Stimulated activated CD8-positive, alpha-beta memory T cell treated with anti-CD3 and anti-CD28 coated beads, Interleukin-7, amount 100 ng/mL, for 1 hour (primary cell): ENCODE measurements at places on chromosomes 6 and 20.

- DNase-seq, result no peak
Measured at GRCh38 chr20:39019805-39020325, 57.7 kb downstream of the DHX35 start.

DNA sequence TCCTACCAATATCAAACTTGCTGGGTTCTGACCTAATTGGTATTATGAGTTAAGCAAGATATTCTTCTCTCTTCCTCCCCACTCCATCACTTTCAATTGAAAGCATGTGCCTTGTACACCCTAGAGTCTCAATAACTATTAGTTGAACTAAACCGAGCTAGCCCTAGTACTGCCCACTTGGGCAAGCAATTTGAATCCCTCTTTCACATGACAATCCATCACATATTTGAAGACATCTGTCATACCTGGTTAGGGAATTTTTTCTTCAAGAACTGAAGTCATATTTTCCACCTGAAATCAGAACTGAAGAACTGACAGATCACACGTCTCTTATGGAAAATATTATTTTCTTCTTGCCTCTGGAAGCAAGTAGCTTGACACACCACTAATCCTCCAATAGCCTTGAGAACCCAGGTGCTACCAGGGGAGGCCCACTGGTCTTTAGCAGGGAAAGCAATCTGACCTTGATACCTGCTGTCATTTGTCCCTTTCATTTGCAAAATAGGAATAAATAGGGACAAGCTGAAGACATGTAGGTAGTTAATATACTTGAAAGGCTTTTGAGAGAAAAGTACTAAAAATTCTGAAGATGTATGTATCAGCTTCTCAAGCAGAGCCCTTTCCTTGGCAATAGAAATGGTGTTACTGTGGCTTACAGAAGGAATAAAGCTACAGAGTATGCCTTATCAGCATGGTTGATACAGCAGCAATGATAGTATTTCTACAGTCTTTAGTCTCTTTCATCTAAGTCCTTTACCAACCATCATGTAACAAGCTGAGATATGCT is 71.4 kb downstream of the GJA10 start:
- no peak for DNase-seq

- no peak for DNase-seq
Measured at GRCh38 chr6:69580706-69581105, 216.1 kb downstream of the LMBRD1 start.

DNA sequence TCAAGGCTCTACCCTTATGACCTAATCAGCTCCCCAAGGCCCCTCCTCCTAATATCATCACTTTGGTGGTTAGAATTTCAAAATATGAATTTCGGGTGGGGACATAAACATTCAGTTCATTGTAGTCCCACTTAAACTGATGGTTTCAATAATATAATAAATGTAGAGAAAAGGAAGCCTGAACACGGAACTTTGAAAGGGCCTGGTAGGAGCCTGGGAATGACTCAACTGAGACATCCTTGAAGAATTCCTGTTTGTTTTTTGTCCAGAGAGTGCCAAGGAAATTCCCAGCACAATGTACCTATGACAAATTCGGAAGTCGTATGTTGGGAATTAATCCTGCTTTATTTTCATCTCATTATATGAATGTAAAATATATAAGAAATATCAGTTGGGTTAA is 457.9 kb downstream of the PLCB1 start:
- DNase-seq, result no peak

- no peak for DNase-seq
Measured at GRCh38 chr6:97154015-97154414, 129.0 kb downstream of the MMS22L start.

- DNase-seq, result no peak
Measured at GRCh38 chr6:44685213-44685612, 297.7 kb downstream of the CDC5L start.

DNA sequence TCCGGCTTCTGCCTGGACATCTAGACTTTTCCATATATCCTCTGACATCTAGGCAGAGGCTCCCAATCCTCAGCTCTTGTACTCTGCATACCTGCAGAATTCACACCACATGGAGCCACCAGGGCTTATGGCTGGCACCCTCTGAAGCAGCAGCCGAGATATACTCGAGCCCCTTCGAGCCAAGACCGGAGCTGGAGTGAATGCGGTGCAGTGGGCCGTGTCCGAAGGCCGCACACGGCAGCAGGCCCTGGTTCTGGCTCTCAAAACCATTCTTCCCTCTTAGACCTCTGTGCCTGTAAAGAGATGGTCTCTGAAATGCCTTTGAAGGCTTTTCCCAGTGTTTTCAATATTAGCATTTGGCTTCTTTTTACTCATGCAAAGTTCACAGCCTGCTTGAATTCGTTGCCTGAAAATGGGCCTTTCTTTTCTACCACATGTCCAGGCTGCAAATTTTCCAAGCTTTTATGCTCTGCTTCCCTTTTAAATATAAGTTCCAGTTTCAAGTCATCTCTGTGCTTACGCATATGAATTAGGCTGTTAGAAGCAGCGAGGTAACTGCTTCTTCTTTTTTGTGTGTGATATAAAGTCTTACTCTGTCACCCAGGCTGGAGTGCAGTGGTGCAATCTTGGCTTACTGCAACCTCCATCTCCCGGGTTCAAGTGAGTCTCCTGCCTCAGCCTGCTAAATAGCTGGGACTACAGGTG is 3.8 kb upstream of the SIRPB1 start:
- DNase-seq, result no peak

DNA sequence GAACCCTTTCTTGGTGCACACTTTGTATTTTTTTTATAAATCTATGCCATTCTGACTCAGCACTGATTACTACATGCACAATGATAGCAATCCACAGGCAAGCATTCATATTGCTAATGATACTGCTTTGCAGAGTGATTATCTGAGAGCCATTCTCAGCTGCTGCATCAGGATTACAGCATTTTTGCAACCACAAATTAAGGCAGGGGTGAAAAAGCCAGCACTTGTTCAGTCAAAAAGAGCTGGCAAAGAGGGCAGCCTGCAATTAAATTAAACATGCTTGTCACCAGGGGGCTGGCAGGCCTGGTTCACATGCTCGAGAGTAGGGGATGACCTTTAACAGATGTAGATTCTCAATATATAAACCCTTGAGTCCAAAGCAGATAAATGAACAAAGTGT is 40.7 kb upstream of the SLC17A4 start:
- DNase-seq, result no peak

GRCh38 chr20:56932575-56933330 is 303.6 kb downstream of the TFAP2C start:
- DNase-seq, result no peak

DNA sequence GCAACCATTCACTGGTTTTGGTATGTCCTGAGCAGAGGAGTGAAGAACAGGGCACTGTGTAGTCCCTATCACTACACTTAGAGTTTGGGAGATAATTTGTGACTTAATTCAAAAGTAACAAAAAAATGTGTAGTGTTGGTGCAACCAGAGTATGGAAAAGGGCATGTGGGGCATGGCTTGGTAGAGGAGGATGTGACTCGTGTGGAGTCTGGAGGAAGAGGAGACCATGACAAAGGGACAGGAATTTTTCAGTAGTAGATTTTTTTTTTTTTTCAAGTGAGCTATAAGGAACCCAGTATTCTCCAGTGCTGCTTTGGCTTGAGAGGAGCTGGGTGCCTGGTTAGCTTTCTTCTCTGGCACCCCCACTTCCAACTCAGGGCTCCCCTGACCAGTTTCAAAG is 5.1 kb downstream of the MTRES1 start:
- DNase-seq, result no peak

DNA sequence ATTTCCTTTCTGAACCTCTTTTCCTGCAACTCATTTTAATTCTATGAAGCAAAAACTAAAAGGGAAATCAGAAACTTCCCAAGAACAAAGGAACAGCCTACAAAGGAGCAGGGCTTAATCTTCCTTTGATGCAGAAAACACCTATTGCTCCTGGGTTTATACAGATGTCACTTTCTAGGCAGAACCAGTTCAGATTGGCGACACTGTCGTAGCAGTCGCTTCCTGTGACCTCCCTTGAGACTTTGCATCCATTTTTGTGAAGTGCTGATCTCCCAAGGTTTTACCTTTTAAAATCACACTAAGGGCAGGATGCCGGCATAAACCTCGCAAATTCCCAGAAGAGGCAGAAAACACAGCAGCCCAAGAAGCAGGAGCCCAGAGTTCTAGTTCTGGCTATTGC is 40.1 kb downstream of the JAG1 start:
- DNase-seq, result no peak

GRCh38 chr6:170057034-170057734 is 233.7 kb downstream of the DLL1 start:
- no peak for DNase-seq
